ENCODE measurements at places on chromosomes 12 and 14.

DNA sequence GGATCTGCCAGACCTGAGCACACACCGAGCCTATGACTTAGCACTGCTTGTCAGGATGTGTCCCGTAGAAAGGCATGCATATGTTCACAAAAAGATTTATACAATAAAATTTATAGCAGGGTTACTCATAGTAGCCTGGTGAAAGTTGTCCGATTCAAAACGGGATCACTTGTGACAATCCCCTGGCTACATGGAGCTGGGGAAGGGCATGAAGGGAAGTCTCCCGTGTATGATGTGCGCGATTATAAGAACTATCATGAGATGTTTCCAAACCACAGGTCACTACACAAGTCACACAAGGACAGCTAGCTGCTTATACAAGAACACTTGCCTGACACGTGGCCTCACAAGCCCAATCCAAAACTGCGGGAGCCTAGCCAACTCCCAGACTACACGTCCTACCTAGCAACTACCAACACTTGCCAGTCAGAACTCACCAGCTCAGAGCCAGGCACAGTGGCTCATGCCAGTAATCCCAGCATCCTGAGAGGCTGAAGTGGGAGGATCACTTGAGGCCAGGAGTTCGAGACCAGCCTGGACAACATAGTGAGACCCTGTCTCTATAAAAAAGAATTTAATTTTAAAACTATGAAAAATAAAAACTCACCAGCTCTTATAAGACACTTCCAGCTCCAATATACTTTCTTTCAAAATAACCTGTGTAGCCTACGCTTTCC, 7.5 kb upstream of the CDCA4 start:
- peak; percentile 50 for DNase-seq

GRCh38 chr12:127664901-127665300, 602.1 kb upstream of the TMEM132C start:
- peak; percentile 85 for DNase-seq

- peak; percentile 4 for DNase-seq
These were observed 44.7 kb upstream of the CRACR2A start for GRCh38 chr12:3797531-3798048.

- no peak for DNase-seq
These were observed 159.3 kb downstream of the NPAS3 start for GRCh38 chr14:33098016-33098415.

DNA sequence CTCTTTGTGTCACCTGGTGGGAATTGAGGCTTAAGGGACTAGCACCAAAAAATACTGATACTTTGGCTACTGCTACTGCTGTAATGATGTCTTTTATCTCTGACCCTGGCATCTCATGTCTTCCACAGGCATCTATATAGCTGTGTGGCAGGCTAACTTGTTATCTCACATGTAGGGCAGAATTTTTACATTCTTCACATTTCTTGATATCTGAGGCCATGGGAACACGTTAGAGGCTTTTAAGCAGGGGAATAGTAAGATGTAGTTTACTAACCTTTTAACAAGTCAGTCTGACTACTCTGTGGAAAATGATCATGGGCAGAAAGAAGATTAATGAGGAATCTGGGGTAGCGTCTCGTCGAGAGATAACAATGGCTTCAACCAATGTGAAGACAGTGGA, 498.4 kb downstream of the PCNX1 start:
- no peak for DNase-seq

DNA sequence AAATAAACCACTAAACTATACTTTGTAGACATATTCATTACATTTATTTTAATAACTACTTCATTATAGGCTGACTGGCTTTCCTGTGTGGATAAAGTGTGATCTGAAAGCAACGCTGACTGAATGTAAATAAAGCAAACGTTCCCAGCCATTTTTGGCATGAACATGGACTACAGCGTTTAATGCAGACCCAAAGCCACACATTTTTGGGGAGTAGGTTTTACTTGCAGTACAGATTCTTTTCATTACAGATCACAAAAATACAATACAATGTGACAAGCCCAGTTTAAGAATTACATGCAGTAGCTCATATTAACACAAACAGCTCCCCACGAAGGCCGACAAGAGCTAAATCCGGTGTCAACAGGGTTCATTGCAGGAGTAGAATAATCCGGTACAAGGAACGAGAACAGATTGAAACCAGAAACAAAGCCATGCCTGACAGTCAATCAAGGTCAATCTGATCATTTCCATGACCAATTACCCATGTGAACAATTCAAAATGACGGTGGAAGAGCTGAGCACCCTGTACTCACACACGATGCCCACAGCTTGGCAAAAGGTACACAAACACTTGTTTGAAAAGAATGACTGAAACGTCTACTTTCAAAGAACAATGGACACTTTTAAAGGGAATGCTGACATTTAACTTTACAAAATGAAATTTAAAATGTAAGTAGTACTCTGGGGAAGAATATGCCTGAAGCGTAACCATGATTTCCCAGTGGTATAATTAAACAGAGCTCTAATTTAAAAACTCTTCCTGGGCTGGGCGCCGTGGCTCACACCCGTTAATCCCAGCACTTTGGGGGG, 5.3 kb downstream of the BAG5 start:
- no peak for DNase-seq

- no peak for DNase-seq
These were observed 20.3 kb upstream of the PPP1R1A start for GRCh38 chr12:54608769-54609168.

GRCh38 chr12:131510431-131510830, 200.5 kb upstream of the SFSWAP start:
- no peak for DNase-seq
